ENCODE measurements at places on chromosomes 2 and 18.

DNA sequence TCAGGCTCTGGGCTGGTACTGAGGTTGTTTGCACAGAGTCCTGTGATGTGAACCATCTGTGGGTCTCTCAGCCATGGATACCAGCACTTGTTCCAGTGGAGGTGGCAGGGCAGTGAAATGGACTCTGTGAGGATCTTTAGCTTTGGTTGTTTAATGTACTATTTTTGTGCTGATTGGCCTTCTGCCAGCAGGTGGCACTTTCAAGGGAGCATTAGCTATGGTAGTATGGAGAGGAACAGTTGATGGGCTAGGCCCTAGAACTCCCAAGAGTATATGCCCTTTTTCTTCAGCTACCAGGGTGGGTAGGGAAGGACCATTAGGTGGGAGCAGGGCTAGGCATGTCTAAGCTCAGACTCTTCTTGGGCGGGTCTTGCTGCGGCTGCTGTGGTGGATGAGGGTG, 257.0 kb upstream of the GYPC start:
- no peak for DNase-seq

DNA sequence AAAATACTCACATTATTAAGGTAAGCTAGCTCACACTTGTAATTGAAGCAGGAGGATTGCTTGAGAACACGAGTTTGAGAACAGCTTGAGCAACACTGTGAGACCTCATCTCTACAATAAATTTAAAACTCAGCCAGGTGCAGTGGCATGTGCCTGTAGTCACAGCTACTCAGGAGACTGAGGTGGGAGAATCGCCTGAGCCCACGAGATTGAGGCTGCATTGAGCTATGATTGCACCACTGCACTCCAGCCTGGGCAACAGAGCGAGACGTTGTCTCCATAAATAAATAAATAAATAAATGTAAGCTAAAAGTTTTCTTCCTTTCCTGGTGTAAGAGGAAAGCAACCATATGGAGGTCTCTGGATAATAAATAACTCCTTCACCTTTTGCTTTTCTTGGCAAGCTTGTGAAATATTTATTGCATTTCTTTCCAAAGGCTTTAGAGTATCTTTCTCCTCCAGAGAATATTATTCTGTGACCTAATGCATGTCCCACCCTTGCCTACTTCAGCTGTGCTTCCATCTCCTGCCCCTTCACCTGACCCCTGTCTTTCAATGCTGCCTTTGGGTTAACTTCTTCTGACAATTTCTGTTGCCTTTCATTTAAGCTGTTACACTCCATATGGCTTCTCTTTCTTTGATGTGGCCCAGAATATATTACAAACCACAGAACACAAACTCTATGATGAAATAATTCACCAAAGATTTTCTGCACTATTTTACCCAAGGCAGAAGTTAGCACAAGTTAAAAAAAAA, 280.7 kb upstream of the RND3 start:
- no peak for DNase-seq

DNA sequence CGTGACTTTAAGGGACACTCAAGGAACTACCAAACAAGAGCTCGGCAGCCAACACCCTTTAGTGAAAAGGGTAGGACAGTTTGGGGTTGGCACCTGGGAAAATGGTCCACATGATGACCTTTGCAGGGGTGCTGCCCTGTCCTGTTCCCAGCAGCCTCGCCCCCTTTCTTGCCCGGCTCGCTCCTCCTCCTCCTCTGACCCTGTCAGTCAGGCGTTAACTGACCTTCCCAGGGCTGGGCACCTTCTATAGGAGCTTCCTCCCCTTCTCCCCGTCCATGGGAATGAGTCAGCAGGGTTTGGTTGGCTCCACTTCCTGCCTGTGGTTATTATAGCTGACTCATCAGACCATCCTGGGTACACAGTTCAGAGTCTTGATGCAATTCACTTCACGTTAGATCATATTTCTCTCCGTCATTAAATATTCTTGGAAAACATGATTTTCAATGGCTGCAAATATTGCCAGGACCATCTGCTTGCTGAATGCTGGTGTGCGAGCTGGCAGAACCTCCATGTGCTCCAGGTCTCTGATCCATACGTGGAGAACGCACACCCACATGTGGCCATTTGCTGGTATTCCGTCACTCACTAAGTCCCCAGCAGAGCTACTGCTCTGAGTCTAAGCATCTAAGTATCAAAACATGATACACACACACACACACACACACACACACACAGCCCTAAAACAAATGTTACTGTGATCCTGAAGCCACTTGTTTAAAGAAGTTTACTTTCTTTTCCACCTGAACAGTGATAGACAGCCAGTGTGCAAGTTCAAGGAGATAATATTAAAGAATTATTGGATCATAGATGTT, 185.0 kb downstream of the ANAPC1 start:
- DNase-seq = peak; percentile 26

DNA sequence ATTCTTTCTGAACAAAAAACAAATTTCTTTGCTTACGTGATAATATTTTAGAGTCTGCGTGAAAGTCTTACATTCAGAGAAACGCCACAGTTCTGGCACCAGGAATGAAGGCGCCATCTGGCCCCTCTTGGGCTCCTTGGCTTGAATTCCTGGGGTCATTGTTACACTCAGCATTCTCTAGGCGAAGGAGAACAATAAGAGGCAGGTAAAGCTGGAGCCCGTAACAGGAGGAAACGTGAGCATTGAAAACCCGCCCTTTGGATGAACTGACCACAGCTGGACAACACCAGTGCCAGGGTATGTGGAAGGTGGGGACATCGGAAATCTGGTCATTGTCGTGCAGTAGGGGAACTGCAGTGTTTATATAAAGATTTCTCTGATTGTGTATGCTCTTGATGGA, 144.8 kb downstream of the RNF152 start:
- no peak for DNase-seq

DNA sequence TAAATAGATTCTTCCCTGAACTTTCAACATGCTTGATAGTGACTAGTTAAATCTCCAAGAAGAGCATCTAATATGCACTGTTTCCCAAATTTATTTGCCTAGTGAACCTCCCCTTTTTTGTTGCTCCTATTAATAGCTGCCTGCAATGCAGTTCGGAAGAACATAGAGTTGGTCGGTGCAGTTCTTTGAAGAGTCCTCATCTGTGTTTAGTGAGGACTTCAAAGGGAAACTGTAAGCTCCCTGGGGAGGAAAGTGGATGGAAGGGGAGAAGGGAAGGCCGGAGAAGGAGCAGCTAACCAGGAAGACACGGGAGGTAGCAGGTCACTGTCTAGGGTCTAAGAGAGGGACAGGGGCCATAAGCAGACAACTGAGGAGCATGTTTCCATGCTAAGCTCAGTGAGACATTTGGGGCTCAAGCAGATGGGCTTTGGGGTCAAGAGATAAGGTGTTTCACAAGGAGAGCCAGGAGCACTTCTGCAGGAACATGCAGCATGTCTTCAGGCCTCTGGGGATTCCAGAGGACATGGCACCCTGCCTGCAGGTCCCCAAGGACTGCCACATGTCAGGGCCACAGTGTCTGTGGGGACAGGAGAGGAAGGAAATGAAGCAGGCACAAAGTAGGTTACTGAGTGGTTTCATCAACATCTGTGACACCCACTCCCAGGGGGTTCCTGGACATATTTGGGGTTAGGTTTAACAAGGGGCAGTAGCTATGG, 48.7 kb upstream of the ANXA4 start:
- DNase-seq = no peak

Data from NCI-H748 treated with DMSO at 0.1 percent for 48 hours (cell line).